ENCODE measurements at places on chromosomes 11 and 22. TPM values are rescaled to one million over a fixed set of nuclear protein-coding genes. Genes with fewer than 3 reads are reported as not detected.

Gene MS4A12
- total RNA-seq: not detected

Gene MMP11
- 36.2 TPM for total RNA-seq

Gene IL17REL
- total RNA-seq: not detected

Gene DGAT2
- total RNA-seq: 60.5 TPM

Gene UCP3
- 0.80 TPM for total RNA-seq

Gene RAG2
- total RNA-seq: not detected

DNA sequence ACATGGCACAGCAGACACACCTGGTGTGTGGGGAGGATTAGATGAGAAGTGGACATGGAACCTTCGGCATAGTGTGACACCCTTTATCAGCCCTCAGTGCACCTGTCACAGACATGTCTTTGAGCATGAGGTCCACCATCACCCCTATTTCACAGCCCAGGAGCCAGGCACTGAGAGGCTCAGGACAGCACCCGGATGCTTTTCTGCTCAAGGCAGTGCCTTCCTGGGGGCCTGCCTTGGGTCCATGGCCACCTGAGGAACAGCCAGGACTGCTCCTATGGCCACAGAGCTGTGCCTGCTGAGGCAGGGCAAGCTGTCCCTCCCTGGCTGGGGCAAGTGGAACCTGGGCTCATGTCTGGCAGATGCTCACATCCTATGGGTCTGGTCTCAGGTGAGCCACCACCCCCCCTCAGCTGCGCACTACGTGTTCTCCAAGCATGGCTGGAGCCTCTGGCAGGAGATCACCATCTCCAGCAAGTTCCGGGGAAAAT lies 75.8 kb downstream of the MORC2 start:
- DNase-seq: peak; percentile 3

- DNase-seq: no peak
Observed at GRCh38 chr22:42788466-42788865, 67.8 kb upstream of the A4GALT start.

DNA sequence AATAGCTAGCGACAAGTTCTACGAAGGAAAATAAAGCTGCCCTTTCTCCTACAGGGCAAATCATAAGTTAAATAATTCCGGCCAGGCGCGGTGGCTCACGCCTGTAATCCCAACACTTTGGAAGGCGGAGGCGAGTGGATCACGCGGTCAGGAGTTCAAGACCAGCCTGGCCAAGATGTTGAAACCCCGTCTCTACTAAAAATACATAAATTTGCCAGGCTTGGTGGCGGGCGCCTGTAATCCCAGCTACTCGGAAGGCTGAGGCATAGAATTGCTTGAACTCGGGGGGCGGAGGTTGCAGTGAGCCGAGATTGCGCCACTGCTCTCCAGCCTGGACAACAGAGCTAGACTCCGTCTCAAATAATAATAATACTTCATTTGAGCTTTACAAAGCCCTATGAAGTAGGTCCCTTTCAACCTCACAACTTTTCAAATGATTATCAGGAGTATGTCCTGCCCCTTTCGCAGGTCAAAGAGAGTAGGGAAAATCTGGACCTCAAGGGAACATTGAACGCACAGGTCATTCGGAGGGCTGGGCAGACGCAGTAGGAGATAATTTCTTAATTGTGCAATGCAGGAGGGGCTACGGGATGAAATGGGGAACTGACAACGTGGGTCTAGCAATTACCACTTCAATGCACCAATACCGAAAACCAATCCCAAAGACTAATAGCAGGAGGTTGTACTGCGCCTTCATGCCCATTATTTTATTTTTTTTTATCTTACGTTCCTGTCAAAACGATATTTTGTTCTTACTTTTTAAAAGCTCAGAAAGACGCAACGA lies 590 bp downstream of the COMMD9 start:
- DNase-seq: no peak

DNA sequence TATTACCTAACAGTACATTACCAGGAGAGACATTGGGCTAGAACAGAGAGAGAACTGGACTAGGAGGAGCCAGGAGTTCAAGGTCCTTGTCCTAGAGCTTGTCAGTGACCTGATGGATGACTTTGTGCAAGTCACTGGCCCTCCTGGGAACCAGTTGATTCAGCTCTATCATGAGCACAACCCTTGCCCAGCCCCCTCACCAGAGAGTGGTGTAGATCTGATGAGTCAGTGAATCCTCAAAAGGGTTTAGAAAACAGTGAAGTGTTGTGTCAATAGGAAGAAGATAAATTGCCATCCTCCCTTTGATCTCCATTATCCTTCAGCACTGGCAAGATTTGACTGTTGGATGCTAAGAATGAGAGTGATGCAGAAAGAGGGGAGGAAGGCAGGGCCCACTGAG lies 24.3 kb downstream of the NEU3 start:
- no peak for DNase-seq

DNA sequence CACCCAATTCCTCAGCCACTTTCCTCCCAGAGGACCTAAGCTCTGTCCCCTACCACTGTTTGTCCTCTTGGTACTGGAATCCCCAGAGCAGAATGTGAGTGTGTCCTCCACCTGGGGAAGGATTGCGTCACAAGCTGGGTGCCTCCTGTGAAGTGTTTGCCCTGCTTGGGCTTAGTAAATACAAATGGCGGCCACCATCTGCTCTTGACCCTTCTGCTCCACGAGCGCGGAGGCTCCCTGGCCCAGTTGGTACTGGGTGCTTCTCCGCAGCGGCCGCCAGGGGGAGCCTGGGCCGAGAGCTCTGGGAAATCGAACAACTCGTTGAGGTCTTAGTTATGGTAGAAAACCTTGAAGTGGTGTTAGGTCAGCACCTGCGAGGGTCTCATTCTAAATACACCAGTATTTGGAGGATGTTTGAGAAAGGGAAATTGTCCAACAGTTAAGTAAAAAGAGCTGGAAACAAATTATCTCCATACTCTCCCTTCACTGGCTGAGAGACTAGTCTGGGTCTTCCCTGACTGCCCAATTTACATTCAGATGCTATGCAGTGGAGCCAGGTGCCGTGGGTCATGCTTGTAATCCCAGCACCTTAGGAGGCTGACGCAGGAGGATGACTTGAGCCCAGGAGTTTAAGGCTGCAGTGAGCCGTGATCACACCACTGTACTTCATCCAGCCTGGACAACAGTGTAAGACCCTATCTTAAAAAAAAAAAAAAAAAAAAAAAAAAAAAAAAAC lies 74.6 kb upstream of the TEAD1 start:
- DNase-seq: peak; percentile 57

- peak; percentile 28 for DNase-seq
Observed at GRCh38 chr11:80722629-80723028, 1281.8 kb upstream of the TENM4 start.

DNA sequence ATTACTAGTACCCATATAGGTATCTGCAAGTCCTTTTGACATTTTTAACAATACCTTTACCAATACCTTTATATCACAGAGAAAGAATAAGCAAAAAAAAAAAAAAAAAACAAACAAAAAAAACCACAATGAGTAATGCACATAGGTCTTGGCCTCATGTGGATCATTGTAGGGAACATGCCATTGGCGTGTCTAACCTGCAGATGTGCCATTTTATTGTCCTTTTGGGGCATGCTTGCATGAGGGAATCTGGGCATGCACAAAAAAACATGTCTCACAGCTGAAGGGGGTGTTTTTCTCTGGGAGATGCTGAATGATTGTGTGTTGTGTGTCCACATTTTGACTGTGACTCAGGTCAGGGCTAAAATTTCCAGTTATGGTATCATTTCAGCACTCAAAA lies 361.6 kb downstream of the GUCY1A2 start:
- no peak for DNase-seq

- DNase-seq: no peak
Observed at GRCh38 chr11:103893371-103893770, 143.1 kb upstream of the DDI1 start.

DNA sequence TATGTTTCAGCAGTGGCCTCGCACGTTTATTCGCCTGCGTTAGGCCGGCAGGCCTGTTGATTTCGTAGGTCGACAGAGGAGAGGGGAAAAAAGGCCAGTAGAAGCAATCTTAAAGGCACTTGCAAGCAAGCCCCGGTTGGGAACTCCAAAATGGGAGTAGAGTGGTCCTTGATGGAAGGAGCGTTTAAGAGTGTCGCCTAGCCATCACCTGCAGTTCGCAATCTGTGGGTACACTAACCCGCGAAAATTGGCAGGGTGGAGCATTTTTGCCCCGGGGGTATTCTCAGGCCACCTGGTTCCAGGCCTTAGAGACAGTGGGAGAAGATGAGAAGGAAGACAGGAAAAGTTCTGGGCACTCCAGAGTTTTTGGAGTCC lies 1.1 kb downstream of the EWSR1 start:
- DNase-seq: no peak

GRCh38 chr11:45995342-45995734 lies 72.9 kb downstream of the LARGE2 start:
- no peak for DNase-seq

GRCh38 chr11:2612884-2613571 lies 86.8 kb downstream of the KCNQ1OT1 start:
- peak; percentile 28 for DNase-seq

GRCh38 chr11:72826191-72826941 lies 12.2 kb downstream of the ATG16L2 start:
- DNase-seq: no peak

DNA sequence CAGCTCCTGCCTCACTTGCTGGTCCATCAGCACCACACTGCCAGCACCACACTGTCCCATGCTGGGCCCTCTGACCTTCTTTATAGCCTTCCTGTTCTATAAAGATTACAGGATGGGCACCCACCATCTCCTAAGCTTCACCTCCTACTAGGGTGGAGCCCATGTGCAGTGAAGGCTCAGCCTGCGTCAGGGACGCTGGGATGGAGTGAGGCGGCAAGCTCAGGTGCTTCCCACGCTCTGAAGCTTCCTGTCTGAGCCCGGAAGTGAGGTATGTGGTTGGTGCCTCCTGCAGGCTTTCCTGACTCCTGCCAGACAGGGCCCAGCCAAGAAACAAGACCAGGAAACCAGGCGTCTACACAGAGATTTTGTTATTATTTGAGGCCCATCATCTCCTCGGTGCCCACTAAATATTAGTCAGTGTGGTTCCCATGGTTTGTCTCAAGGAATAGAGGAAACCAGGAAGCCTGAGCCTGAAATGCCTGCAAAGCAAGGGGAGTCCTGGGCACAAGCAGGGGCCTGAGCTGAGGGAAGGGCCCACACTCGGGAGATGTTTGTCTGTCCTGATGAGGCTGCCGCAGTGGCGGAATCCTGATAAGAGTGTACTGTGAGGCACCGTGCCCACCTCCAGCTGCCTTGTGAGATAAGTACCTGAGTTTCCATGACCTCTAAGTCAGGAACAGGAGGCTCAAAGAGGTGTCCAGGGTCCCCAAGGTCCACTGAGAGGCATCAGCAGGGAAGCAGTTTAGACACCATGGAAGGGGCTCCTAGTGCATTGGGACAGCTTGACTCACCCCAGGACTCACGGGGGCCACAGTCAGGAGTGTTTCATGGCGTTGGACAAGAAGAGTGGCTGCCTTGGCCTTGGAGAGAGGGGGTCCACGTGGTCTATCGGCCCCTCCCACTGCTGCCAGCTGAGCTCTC lies 22.0 kb downstream of the RSPH14 start:
- no peak for DNase-seq

GRCh38 chr11:614623-615503 lies 887 bp downstream of the IRF7 start:
- no peak for DNase-seq

GRCh38 chr11:112745973-112746372 lies 215.2 kb upstream of the NCAM1 start:
- no peak for DNase-seq

- DNase-seq: no peak
Observed at GRCh38 chr11:110948112-110948511, 235.9 kb upstream of the ARHGAP20 start.

- no peak for DNase-seq
Observed at GRCh38 chr11:120184371-120184945, 26.4 kb upstream of the OAF start.

DNA sequence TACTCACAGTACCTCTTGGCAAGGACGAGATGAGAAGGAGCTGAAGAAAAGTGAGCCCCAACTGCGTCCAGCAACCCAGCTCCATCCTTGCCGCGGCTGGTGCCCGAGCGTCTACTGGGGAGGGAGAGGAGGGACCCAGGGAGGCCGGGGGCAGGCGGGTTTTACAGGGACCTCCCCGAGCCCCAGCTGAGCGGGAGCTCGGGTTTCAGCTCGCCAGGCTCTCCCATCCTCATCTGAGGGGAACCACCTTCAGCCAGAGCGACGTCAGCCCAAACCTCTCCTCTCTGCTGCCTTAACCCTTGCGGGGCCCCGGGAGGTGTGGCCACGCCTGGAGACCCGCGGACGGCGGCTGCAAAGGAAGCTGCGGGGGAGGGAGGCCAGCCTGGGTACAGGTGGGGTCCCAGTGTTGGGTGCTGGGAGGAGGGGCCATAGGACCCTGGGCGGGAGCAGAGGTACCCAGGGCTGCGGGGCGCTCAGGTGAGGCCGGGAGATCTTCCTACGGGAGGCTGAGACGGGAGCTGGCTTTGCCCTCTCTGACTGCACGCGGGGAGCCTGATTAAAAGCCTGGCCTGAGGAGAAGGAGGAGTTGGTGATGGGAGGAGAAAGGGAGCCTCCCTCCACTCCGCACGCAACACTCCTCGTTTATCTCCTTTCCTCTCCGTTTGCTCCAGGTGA lies at the start of gene PAMR1:
Gene PAMR1 (minus strand): TSS at position 116 of the 675 bp plus-strand sequence. CDS start 31 bp downstream, at position 85.
- DNase-seq: peak; percentile 75

DNA sequence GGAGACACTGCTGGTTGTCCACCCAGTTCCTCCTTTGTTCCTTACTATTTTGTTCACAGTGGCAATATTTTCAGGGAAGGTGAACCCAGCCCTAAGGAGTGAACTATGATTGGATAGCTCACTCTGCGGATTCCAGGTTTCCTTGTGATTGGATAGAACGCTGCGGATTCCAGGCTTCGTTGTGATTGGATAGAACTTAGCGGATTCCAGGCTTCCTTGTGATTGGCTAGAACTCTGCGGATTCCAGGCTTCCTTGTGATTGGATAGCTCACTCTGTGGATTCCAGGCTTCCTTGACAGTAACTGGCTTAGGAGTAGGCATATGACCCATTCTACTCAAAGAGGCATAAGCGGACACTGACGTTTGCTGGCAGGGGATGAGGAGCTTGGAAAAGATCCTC lies 28.6 kb upstream of the ADA2 start:
- no peak for DNase-seq

GRCh38 chr22:33038836-33039235 lies 19.3 kb downstream of the SYN3 start:
- peak; percentile 31 for DNase-seq

DNA sequence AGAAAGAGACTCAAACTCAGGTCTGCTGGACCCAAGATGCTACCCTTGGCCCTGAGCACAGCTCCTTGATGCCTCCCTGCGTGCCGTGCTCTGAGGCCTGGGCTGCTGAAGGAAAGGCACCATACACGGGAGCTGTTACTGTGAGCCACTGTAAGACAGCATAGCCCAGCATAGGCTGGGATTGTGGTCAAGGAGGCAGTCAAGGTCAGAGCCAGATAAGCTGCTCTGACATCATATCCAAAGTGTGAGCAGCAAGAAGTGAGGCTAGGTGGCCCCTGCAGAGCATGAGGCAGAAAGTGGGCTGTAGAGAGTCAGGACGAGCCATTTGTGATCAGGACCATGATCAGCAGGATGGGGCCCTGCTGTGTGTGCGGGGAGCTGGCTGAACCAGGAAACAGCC lies 7.7 kb downstream of the SLC22A8 start:
- peak; percentile 21 for DNase-seq

- DNase-seq: no peak
Observed at GRCh38 chr11:118609380-118610224, 2.2 kb downstream of the PHLDB1 start.

GRCh38 chr11:11089805-11090204 lies 232.0 kb upstream of the ZBED5 start:
- DNase-seq: no peak
